Spinal cord (tissue), 10 donors: ENCODE measurements at places on chromosomes 6 and 20. TPM values are rescaled to one million over a fixed set of nuclear protein-coding genes. Genes with fewer than 3 reads are reported as not detected.
A peak's percentile ranks its signal among the peaks of the same experiment; 100 is the strongest.

- no peak for DNase-seq
Observed at GRCh38 chr6:132132924-132133639, 181.9 kb upstream of the CCN2 start.

- DNase-seq = no peak
Observed at GRCh38 chr20:54257071-54257816, 49.4 kb downstream of the PFDN4 start.

DNA sequence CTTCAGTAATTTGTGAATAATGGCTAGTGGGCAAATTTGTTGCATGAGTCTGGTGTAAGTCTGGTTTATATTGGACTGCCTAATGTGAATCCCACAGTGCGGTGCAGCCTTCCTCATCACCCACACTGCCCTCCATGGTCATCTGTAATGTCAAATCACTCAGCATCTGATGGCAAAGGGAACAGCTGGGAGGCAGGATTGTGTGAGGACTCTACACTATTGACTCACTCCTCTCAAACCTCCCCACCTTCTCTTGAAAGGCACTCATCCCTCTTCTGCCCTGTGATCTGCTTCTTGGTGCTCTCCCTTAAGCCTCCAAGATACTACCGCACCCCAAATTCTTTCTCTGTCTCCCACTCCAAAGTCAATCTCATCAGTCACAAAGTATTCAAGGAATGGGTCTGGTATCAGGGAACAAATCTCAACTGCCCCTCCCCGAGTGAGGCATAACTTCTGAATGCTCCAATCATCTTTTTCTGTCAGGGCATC is 146.0 kb upstream of the BEND6 start:
- DNase-seq = no peak

DNA sequence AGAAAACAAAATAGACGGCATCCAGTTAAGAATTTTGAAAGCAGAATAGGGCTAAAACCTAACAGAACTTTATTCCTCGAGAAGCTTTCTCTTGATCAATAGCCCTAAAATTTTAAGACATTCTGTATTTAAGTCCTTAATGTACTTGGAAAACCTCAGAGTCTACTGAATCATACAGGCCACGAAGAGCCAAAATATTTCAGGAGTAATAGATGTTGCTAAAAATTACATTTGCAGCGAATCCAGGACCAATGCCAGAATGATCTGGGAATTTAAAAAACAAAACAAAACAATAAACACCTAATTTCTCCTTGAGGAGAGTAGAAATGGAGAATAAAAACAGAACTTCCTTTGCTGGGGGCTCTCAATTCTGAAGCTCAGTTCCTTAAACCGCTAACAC is 23.3 kb downstream of the ATXN1 start:
- DNase-seq = no peak

DNA sequence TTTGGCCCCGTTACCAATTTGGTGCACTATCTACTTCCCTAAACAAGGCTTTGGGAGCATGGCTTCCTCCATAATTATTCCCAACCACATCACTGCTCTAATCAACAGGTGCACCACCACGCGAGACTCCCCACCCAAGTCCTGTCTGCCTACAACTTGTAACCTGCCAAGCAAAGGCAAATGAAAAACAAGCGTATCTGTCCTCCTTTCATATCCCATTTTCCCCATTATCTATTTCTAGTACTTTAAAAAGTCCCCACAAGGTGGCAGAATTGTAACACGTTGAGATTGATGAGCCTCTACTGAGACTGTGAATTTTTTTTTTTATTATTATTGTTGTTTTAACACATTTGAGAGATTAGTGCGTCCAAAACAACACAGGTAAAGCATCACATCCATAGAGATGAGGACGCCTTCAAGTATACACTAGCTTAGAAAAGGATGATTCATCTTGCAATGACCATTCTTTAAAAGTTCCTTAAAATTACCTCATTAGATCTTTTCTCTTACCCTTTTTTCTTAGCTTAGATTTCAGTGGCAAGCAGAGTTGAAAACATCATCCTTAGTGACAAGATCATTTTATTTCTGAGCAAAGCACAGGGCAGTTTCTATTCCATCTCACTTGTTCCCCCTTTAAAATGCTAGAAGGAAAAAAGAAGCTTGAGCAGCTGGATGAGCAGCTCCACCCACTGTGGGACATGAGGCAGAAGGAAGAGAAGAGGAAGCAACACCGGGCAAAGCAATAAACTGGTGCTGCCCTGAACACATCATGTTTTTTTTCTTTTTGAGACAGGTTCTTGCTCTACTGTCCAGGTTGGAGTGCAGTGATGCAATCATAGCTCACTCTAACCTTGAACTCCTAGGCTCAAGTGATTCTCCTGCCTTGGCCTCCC is 210.8 kb downstream of the ARHGAP18 start:
- DNase-seq = no peak

DNA sequence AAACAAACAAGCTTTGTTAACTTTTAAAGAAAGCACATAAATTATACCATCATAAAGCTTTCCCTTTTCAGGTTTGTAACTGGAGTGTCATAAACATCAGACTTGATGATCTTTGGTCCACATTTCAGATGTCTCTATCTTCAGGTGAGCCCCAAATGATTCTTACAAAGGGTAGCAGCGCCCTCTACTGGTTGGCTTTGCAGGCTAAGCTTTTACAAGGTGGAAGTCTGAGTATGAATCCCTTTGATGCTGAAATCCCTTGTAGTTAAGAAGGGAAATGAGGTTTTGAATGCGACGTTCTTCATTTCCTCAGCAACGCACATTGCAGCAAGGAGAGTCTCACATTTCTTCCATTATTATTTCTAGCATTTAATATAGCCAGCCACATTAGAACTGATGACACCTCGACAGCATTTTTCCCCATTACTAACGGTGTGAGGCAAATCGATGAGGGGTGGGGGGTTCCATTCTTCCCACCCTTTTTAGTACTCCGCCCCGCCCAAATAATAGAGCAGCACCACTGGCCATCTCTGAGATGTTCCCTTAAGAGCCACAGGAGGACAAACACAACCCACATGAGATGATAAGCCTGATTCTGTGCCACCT is 126.3 kb upstream of the NT5E start:
- peak; percentile 93 for DNase-seq

DNA sequence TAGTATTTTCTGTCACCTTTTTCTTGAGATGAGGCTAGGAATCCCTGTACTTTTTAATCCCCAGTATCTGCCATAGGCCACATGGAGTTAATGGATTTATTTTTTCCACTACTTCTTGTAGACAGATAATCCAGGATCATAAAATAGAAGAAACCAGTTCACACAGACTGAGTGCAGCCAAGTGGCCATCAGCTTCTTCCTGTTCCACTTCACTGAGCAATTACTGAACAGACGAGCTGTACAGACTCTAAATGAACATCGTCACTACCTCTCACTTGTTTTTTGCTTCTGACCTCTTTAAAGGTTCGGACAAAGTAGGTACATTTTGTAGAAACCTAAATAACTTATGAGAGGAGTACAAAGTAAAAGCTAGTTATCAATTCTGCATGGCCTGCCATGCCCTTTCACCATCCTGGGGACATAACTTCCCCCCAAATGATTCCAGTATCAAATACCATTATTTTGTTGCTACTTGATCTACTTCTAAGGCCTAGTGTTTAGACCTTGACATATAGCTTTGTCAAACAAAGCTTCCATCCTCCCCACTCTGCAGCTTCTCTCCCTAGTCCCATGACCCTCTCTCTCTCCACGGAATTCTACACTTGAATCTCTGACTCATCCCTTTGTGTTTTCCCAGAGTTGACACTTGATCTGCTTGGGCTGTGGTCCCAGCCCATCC is 34.4 kb upstream of the ARHGAP18 start:
- DNase-seq = peak; percentile 17

DNA sequence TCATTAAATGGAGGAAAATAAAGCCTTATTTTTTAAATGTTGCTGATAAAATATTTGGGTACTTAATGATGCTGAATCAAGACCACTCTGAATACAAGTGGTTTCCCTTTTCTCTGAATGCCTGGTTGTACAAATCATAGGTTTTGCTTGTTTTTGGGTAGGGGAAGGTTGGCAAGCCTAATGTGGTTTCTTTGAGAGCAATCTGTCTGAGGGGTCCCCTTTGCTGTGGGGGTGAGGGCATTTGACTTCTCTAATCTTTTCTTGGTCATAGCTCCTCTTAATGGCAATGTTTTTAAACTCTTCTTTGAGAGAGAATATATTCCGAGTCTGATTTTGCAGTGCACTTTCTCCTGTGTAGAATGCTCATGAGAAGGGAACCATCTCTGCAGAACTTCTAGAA is 99.2 kb downstream of the SOX4 start:
- no peak for DNase-seq

GRCh38 chr6:141988954-141989705 is 143.6 kb upstream of the GJE1 start:
- DNase-seq = no peak

GRCh38 chr6:108622641-108623298 is 62.1 kb downstream of the FOXO3 start:
- DNase-seq = no peak

DNA sequence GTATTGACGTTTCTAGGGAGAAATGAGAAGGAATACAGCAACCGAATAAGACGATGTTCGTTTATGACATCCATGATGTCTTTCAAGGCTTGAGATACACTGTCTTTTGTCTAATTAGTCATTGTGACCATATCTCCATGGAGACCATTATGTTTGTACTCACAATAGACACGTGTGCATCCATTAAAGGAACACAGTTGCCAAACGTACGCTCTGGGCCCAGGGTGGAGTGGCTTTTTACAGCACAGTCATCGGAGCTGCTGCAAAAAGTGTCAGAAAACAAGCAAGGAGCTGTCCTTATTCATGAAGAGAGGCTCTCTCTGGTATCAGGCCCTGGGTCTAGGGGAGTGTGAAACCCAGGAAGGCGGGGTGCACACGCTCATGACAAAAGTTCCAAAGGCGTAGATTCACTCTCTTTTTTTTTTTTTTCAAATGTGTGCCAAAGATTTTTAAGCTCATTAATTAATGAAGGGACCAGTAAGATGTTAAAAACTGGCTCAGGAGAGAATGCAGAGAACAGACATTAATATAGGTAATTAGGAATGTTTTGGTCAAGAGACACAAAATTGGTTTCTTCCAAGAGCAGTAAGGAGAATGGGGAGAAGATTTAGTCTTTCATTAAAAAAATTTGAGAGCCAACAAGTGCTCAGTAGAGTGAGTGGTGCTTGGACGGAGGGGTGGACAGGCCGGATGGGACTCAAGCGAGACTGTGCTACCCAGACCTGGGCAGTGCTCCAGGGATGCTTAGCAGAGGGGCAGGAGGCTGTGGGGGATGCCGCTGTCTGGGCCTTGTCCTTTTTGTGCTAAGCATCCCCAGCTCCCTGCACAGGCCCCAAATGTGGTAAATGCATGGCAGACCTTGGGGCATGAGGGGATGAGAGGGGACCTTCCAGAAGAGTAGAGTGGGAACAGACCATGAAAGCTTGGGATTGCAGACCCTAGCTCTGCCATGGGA is 34.9 kb upstream of the GTSF1L start:
- no peak for DNase-seq

DNA sequence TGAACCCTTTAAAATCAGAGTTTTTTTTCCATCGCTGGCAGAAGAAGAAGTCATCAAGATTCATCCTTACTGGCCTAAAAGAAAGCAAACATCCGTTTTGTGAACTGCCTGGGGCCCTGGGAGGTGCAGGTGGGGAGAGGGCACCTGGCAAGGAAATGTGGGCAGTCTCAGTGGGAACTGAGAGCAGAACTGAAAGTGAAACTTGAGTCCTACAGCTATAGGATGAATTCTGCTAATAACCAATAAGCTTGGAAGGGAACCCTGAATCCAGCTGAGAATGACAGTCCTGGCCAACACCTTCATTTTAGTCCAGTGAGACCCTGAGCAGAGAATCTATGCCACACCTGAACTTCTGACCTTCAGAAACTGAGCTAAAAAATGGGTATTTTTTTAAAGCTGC is 130.1 kb upstream of the ASCC3 start:
- no peak for DNase-seq

DNA sequence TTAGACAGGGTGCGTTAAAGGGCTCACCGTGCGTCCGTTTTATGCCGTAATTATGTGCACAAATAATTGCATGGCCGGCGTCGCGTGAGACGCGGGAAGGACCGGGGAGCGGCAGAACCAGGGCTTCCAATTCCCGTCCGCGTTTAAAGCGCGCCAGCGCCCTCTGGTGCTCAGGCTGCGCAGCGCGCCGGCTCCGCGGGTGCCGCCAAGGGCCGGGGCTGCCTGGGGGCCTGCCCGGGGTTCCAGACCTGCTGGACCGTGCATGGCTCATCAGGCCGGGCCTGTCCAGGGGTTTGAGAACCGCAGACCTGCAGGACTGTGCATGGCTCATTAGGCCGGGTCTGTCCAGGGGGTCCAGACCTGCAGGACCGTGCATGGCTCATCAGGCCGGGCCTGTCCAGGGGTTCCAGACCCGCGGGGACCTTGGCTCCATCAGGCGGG is 369.0 kb downstream of the THBS2 start:
- DNase-seq = peak; percentile 72

- DNase-seq = no peak
Observed at GRCh38 chr6:37389857-37390256, 36.1 kb downstream of the RNF8 start.

- no peak for DNase-seq
Observed at GRCh38 chr6:81797591-81797990, 45.1 kb upstream of the TENT5A start.

GRCh38 chr6:21375151-21376116 is 218.1 kb upstream of the SOX4 start:
- DNase-seq = no peak

DNA sequence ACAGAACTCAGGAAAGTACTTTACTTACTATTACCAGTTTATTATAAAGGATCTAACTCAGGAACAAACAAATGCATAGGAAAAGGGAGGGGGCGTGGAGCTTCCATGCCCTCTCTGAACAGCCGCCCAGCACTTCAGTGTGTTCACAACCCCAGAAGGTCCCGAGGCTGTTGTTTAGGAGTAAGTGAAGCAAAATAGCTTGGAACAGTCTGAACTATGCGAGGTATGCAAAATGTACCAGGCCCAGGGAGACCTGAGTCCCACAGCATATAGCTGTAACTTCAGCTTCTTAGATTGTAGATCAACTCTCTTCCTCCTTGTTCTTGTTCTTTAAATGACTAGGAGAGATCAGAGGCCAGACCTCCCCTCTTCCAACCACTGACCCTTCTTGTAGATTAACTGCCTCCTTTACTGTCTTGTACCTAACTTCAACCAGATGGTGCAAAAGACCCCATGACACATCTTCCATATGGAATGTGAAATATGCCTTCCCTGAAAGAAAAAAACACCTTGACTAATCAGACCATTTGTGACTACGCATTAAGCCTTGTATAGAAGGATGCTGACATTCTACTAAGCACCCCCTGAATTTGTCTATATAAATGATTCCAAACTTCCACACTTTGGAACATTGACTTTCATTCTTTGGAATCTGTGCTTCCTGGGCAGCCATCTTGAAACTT is 98.8 kb upstream of the SNX9 start:
- no peak for DNase-seq

Gene RNF8
- 31.0 TPM for polyA plus RNA-seq

Gene TNFRSF21
- 88.6 TPM for polyA plus RNA-seq

Gene NNAT
- polyA plus RNA-seq = 1,475 TPM

Gene HLA-G
- 7.6 TPM for polyA plus RNA-seq

Gene TM9SF4
- 65.9 TPM for polyA plus RNA-seq

Gene PRDM1
- 2.2 TPM for polyA plus RNA-seq

Gene MYL9
- 40.7 TPM for polyA plus RNA-seq

Gene CRISP2
- 2.6 TPM for polyA plus RNA-seq
